ENCODE measurements at places on chromosomes 12 and 14.

DNA sequence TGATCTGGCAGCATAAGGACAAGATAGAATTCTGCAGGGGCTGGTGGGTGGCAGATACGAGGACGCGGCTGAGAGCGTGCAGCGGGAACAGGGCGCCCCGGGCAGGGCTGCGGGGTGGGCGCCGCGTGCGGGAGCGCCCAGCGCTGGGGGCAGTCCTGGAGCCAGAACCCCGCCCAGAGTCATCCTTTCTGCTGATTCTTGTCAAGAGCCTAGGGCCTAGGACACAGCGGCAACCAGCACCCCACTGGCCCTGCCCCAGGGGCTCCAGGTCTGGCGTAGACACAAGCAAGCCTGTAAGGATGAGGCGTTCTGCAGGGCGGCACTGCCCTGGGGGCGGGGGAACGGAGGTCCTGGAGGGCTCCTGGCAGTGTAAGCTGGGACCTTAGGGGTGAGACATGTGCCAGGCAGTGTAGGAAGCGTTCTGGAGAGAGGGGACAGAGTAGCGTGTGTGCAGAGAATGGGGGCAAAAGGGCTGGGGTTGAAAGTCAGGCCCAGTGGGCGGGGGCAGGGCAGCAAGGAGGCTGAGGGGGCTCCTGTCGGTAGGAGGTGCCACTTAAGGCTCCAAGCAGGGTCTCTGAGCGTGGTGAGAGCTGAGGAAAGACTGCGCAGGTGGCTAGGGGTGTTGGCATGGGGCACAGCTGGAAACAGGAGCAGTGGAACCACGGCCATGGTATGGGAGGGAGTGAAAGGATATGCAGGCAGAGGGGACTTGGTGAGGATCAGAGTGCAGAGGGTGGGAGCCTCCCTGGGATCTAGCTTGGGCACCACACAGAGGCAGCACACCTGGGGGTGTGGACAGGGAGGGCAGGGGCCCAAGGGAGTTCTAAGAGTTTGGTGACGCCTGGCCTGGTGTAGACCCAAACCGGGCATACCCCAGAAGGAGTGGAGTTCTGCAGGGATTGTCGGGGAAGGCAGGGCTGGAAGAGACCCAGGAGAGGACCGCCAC lies 845 bp upstream of the AHNAK2 start:
- DNase-seq = no peak

DNA sequence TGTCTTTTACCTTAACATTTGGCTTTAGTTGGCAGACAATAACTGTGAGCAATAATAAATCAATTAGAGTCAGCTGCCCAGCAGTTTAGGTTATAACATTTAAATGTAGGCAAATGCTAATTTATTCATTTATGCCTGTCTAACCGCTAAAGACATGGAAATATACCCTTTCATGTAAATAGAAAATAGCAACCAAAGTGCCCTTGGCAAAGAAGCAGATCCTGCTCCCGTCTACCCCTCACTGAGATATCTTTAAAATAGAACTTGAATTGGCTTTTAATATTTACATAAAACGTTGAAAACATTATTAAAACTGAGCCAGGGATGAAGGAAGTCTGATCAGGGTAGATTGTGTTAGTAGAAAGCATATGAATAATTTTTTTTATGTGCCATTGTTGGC lies 67.3 kb downstream of the ATP23 start:
- DNase-seq = no peak

DNA sequence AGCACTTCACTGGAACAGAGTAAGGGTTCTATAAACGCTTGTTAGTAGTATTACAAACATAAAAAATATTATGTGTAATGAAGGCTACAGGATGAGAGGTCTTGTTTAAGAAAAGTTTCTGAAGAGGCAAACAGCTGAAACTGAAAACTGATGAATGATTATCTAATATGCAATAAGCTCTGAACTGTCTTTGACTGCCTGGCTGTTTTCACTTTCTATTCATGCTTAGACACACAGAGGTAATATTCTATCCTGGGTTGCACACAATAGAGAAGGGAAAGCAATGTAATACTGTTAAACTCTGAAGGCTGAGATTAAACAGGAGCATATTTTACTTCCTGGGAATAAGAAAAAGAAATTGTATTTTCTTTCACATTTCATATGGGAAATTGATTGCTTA lies 251.3 kb downstream of the ALX1 start:
- no peak for DNase-seq

DNA sequence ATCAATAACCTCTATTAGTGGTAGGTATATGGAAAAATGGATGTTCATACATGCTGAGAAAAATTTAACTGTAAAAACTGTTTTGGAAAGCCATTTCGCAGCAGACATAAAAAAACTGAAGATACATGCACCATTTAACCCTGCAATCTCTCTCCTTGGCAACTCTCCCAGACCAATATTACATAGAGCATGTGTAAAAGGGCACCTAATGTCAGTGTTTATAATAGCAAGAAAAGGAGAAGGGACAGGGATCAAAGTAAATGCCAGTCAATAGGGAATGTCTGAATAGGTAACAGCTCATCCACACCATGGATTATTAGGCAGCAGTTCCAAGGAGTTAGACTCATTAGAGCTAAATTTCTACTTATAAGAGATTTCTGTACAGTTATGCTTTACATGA lies 77.2 kb downstream of the BTG1 start:
- no peak for DNase-seq

DNA sequence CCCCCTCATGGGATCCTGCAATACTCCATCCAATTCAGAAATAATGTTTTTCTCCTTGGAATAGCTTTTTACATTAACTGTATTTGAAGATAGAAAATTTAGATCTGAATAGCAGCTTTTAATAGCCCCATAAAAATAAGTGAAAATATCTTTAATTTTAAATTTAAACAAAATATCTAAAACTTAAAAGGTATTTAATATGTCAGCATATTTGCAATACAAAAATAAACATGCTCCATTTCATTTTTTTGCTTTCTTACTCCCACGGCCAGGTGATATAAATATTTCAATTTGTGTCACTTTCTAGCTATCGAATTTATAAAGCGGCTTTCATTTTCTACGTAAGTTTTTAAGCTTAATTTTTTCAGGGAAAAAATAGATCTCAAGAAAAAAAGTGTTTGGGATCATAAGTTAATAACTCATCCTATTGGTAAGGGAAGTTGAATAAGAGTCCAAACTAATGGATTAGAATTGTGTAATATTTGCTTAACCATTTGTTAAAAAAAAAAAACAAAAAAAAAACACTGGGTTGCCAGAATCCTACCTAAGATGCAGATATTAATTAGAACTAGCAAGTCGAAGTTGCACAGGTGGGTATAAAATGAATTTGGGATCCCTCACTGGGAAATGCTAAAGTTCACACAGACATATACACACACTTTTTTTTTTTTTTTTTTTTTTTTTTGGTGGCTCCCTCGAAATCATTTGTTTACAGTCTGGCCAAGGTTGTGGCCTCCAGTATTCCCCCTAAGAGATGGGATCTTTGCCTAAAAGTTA lies 47.6 kb downstream of the PPP2R5C start:
- DNase-seq = no peak

DNA sequence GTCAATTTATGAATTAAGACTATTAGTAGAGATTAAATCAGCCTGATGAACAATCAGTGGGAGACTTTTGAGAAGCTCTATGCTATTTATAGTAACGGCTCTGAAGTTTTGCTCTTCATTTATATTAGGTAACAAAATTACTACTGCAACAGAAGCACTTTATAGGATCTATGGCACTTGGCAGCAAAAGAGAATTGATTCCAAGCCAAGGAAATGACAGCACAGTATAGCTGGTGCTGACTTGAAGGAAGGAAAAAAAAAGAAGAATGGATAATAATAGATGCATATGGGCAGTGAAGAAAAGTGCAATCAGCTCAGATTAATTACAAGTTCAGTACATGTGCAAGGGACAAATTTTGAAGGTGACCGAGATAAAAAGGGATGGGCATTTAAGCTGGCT lies 228.2 kb upstream of the PPFIA2 start:
- DNase-seq = no peak

DNA sequence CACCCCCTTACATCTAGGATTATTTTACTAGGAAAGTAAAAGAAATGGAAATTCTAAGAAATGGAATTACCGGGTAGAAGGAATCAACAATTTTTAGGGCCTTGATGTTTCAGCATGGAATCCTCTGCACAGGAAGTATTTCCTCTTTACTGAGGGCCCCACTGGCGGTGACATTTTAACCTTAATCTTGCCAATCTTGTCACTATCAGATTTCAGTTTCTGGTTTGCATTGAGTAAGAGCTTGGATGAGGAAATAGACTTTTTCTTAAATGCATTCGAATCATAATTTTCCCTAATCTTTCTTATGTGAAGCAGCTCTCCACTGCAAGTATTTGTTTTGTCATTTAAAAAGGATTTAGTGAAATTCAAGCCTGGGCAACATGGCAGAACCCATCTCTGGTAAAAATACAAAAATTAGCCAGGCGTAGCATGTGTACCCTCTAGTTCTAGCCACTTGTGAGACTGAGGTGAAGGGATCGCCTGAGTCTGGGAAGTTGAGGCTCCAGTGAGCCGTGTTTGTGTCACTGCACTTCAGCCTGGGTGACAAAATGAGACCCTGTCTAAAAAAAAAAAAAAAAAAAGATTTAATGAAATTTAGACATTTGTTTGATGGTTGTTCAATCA lies 40.7 kb downstream of the TPCN1 start:
- no peak for DNase-seq

- peak; percentile 46 for DNase-seq
These were observed 1703.1 kb upstream of the FLRT2 start for GRCh38 chr14:83826838-83827237.

- no peak for DNase-seq
These were observed 63.4 kb upstream of the GPATCH2L start for GRCh38 chr14:76088326-76088725.

- peak; percentile 87 for DNase-seq
These were observed 1.7 kb upstream of the ANKRD33 start for GRCh38 chr12:51886021-51886710.

DNA sequence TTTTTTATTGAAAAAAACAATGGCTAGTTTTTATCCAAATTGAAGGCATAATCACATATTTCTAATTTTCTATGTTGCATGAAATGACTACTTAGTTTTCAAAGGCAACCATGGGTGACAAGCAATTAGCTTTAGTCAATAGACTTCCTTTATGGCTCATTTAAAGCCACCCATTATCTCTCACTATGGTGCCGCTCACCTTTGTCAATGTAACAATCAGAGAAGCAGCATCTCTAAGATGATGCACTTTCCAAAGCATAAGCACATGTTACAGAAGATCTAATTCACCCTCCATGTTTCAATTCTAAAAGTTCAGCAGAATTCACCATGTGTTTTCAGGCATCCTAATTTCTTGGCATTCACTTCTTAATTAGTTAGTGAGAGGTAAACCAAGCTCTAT lies 166.6 kb upstream of the RPL10L start:
- DNase-seq = no peak

DNA sequence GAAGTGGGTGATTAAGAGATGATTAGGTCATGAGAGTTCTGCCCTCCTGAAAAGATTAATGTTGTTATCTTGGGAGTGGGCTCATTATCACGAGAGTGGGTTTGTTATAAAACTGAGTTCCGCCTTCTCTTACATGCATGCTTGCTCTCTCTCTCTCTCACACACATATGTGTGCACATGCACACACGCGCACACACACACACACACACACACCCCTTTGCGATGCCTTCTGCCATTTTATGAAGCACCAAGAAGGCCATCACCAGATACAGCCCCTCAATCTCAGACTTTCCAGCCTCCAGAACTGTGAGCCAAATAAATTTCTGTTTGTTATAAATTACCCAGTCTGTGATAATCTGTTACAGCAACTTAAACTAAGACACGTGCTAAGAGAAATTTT lies 5.7 kb upstream of the SLC41A2 start:
- no peak for DNase-seq

- peak; percentile 91 for DNase-seq
These were observed 47.9 kb downstream of the ST8SIA1 start for GRCh38 chr12:22286569-22286968.

DNA sequence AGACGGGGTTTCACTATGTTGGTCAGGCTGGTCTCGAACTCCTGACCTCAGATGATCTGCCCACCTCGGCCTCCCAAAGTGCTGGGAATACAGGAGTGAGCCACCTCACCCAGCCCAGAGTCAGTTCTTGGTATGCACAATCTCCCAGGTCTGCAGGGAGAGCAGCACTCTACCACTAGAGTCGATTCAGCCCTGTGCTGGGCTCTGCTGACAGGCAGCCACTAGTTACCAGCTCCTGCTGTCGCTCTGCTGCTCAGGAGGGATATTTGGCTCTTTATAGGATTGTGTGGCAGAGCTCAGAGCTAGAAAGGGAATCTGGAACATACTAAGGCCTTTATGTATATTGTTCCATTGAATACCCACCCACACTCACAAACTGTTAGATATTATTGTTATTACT lies 44.3 kb downstream of the SPTB start:
- no peak for DNase-seq

DNA sequence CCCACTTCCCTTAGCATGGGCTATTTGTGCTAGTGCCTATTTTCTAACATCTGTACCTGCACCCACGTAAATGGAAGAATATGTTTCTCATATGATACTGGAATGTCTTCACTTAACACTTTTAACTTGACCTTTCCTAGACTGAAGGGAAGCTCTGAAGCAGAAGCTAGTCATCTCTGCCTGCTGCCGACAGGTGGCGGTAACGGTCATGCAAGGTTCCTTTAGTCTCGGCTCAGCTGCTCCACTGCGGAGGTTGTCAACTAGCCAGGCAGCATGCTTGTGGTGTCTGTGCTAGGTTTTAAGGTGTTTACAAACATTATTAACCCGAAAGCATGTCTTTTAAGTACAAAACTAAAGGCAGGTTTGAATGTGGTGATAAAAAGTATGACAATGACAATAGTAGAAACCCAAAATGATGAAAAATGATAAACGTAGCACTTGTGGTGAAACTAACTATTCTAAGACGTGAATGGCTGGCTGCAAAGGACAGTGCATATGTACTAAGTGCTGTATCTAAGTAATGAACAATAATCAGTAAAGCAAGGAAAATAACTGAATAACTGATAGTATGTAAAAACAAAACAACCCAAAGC lies 117.2 kb downstream of the GRIN2B start:
- DNase-seq = peak; percentile 56

DNA sequence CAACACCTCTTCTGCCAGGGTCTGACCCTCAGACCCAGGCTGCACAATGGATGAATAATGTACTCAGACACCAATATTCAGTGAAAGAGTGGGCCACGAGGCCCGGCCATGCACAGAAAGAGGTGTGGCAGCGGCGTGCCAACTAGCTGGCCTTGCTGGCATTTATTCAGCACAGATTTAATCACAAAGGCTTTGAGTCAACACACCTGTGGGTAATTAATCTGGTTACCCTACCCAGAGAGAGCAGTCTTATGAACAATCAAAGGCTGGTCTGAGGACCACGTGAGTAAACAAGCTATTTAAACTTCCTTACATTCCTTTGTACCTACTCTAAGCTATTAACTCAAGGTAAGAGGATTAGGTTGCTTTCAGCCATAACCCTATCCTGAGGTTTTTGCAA lies 324.8 kb downstream of the C12orf50 start:
- DNase-seq = no peak

DNA sequence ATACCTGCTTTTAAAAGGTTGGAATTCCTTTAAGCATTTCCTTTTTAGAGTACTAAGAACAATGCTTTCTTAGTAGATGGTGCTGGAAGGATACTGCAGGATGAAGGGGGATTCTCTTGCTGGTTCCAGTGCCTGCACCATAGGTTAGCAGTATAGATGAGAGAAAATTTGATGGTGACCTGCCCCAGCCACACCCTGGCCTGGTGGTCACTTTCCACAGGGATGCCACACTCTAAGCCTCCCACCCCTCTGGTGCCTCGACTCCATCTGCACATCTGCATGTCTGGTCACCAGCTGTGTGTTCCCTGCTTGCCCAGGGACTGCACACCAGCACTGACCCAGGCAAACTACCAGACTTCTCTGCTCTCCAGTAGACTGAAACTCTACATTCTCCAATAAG lies 19.1 kb downstream of the SLC2A3 start:
- no peak for DNase-seq
